CD4-positive, alpha-beta T cell treated with Interleukin-21 for 1 hour (primary cell): ENCODE measurements at places on chromosomes 3 and 15.

GRCh38 chr15:58568157-58568571, 136.4 kb downstream of the LIPC start:
- DNase-seq = no peak

DNA sequence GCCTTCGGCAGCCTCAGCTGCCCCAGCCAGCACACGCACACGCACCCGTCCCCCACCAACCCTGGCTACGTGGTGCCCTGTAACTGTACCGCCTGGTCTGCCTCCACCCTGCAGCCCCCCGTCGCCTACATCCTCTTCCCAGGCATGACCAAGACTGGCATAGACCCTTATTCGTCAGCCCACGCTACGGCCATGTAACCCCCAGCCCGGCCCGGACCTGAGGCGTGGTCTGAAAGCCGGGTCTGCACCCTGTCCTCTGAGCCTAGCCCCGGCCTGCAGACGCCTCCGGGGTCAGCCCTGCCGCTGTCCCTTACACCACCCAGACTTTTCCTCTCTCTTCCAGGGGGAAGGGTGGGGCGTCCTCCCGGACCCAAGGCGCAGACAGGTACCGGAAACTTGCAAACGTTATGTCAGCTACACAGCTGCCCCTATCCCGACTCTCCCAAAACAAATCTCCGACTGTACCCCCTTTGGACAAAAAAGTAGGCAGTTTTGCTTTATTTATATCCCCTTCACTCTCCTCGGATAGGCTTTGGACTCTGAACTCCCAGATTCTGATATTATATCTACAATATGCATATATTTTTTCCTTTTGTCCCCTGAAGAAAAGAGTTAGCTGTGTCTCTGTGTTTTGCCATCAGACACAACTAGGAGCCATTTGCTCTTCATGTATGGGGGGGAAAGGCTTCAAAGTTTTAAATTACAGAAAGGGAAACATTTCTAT, 1.4 kb downstream of the SOX14 start:
- DNase-seq = no peak

GRCh38 chr3:187744169-187745151, 808 bp downstream of the BCL6 start:
- peak; percentile 74 for DNase-seq

GRCh38 chr15:65476903-65477302, 40.6 kb downstream of the DPP8 start:
- no peak for DNase-seq

- DNase-seq = no peak
Observed at GRCh38 chr3:191378142-191378812, 48.0 kb upstream of the UTS2B start.

GRCh38 chr3:37964716-37965115, 25.9 kb upstream of the VILL start:
- no peak for DNase-seq

DNA sequence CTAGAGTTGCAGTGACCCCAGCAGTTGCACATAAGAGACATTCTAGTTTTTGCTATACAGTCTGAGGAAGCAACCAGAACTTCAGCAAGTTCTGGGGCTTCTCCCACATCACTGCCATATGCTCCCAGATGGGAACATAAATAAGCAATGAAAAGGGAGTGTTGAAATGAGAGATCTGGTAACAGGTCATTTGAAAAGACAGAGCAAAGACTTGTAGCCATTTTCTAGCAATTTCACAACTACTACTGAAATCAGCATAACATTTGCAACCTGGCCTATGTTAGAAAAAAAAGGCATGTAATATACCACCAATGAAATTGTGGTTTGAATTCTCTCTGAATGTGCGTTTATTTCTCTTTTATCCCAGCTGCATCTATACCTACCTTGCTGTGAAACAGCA, 57.5 kb downstream of the NUDT16 start:
- DNase-seq = no peak

- no peak for DNase-seq
Observed at GRCh38 chr15:83285979-83286553, 1.6 kb upstream of the BNC1 start.

DNA sequence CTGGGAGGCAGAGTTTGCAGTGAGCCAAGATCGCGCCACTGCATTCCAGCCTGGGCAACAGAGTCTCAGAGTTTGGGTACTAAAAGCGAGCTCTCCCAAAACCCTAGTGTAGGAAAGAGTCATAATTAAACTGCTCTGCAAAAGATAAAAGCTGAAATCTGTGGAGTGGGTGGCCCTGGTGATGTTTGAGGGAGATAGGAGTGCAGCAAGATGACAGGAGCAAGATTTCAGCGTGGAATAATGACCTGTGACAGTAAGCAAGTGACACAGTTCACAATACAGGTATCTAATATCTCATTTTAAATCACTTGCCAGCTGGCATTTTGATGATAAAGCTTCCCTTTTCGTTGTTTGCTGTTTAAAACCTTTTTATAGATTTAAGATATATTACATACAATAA, 79.3 kb downstream of the MDFIC2 start:
- no peak for DNase-seq

- no peak for DNase-seq
Observed at GRCh38 chr3:12440927-12441714, 43.2 kb upstream of the TSEN2 start.

- DNase-seq = no peak
Observed at GRCh38 chr3:119861681-119862080, 79.8 kb downstream of the NR1I2 start.

DNA sequence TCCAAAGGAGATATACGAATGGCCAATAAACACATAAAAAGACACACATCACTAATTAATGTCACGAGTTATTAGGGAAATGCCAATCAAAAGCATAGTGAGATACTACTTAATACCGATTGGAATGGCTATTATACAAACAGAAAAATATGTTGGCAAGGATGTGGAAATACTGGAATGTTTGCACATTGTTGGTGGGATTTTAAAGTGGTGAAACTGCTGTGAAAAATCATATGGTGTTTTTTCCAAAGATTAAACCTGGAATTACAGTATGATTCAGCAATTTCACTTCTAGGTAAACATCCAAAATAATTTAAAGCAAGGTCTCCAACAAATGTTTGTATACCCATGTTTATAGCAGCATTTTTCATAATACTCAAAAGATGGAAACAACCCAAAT, 765.5 kb downstream of the VGLL3 start:
- DNase-seq = no peak

DNA sequence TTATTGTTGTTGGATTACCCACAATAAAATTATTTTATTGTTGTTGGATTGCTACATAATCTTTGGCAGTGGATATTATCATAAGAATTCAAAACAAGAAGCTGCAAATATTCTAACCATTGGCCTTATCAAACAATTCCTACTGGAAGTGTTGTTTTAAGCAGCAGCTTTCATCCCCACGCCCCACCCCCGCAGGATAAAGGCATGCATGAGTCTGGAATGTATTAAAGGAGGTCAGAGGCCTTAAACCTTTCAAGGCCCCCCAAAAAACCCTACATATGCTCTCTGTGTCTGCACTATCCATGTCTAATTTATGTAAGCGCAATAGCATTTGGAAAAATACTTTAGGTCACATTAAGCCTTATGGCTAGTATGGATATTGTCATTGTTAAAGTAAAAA, 23.1 kb downstream of the P3H2 start:
- no peak for DNase-seq

- no peak for DNase-seq
Observed at GRCh38 chr15:49110158-49110944, 45.0 kb downstream of the COPS2 start.

DNA sequence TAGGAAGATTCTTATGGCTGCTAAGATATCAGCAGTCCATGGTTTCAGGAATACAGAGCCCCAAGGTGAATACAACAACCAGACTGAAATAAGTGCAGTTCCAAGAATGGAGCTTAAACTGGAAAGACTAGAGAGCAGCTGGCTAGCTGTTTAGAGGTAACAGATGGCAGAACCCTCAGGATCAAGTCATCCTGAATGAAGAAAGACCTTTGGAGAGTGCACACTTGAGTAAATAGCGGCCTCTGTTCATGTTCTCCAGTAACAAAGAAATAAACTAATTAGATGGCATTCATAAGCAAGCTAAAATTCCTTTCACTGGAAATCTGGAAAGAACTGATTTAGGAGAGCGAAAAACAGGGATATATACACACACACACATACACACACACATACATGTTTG, 968.4 kb downstream of the FHIT start:
- DNase-seq = no peak

GRCh38 chr3:181623924-181624694, 87.6 kb upstream of the SOX2 start:
- no peak for DNase-seq

DNA sequence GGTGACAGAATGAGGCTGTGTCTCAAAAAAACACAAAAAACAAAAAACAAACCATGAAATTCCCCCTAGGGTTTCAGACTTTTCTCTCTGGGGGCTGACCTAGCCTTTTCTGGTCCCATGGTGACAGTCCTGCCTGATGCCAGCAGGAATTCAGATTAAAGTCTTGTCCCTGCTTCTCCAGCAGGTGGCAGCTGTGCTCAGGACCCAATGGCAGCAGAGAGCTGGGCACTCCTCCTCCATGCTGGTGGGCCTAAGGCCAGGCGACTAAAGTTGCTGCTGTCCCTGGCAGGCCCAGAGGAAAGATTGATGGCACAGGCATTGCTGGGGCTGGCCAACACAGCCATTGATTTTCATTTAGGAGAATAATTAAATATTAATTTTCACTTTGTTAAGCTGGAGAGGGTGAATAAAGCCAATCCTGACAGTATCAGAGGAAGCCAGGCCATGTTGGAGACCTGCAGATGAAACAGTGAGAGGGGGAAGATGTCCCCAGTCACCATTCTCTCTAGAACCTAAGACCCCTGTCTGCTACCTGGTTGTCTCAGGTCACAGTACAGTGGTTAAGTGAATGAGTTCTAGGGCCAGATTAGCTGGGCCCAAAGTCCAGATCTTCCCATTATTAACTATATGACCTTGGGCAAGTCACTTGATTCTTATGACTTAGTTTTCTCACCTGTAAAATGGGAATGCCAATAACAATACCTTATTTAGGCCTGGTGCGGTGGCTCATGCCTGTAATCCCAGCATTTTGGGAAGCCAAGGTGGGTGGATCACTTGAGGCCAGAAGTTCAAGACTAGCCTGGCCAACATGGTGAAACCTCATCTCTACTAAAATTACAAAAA, 7.1 kb downstream of the CELF6 start:
- peak; percentile 66 for DNase-seq

DNA sequence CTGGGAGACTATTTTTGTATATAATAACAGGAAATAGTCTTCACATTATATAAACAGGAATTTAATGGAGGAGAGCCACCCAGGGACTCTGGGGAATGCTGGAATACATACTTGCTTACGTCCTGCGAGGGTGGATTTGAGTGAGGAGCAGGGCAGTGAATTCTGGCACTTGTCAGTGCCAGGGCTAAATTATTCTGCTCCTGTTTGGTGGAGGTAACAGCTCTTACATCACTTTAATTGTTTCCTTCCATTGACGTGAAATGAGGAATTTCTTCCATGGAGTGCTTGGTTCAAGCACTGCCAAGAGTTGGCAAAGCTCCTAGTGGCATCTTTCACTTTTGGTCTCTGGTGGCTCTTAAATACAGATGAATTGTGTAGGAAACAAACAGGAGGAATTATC, 94.1 kb upstream of the GOLGA8J start:
- DNase-seq = no peak

- DNase-seq = no peak
Observed at GRCh38 chr3:123453675-123454074, 4.8 kb upstream of the ADCY5 start.

GRCh38 chr3:141058996-141059395, 7.8 kb downstream of the SPSB4 start:
- DNase-seq = no peak

GRCh38 chr3:160921020-160921635, 165.1 kb downstream of the PPM1L start:
- no peak for DNase-seq

DNA sequence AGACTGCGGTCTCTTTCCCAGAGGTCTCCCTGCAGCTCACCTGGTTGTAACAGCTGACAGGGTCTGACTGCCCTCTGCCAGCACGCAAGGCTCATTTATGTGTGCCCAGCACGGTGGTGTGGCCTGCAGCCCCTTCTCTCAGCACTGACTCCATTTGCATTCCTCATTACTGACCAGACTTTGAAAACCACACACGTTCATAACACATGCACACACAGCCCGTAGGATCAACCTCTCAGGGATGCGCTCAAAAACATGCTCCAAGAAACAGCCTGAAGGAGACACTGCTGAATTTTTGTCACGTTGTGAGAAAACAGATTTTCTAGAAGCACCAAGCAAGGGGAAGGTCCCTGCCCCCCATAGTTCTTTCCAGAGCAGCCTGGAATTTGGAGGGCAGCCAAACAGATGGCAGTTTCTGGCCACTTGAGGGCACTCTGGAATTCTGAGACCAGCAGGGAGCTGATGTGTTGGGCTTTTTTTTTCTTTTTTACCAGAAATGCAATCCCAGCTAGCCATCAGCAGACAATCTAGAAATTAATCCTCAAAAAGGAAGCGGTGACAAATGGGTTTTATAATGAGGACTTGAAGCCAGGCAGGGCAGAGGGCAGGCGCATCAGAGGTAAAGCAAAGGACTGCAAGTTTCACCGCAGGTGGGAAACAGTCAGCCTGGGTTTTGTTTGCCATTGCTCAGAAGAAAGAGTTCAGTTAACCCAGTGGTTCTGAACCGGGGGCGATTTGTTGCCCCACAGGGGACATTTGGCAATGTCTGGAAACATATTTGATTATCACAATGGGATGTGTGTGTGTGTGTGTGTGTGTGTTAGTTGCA, 170.5 kb upstream of the PROK2 start:
- DNase-seq = peak; percentile 13
